Activated naive CD8-positive, alpha-beta T cell treated with anti-CD3 and anti-CD28 coated beads, Interleukin-2, amount 50 U/mL, for 16 hours (primary cell): ENCODE measurements at places on chromosomes 7 and 10.

DNA sequence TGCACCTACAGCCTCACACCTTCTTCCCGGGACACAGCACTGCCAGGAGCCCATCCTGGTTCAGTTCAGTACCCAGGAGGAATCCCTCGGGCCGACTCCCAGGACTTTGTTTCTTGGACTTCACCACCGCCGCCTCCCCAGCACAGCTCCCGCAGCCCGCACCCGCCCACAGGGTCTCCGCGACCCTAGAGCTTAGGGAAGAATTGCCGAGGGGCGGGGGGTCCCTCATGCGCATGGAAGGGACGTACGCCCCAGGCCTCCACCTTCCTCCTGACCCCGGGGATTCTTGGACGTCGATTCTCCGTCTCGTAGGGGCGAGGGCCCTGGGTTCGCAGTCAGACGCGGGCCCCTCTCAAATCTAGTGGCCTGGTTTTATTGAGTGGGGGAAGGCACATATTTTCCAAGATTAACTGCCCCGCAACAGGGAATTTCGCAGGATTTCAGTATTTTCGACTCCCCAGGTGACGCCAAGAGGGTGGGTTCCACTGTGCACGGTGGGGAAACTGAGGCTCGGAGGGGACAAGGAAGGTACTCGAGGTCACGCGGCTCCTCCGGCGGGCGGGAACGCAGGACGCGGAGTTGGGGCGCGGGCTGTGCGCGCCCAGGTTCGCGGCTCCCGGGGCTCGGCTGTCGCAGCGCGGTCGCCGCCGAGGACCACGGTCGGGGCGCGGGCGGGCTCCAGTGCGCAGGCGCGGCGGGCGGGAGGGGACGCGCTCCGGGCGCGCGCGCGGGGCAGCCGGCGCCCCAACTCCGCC is at the start of gene ADCY1:
TSS of gene ADCY1 (plus strand) at position 708 of the 755 bp plus-strand sequence. CDS start 176 bp downstream, outside the sequence.
- no peak for DNase-seq

DNA sequence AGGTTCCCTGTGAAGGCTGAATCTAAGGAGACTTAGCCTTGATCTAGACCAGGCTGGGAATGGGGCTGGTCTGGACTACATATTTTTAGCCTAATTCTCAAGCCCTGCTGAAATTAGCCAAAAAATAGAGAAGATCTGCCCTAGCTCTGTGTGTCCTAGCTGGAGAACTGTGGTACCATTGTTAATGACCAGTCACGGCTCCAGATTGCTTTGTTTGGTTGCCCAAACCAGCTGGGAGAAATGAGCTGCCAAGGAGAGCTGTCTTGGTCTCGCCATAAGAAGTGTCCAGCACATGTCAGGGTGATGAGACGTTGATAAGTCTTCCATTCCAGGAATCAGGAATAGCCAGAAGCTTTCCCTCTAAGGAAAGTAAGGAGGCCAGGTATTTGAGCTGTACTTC is 20.7 kb downstream of the GBX1 start:
- no peak for DNase-seq

GRCh38 chr10:74347522-74347921 is 196.5 kb downstream of the ADK start:
- DNase-seq, result no peak

- no peak for DNase-seq
Observed at GRCh38 chr10:122515022-122515424, 45.5 kb upstream of the DMBT1 start.

- no peak for DNase-seq
Observed at GRCh38 chr7:86914551-86914950, 144.9 kb downstream of the ELAPOR2 start.

- no peak for DNase-seq
Observed at GRCh38 chr7:120964088-120964487, 13.5 kb downstream of the ING3 start.

DNA sequence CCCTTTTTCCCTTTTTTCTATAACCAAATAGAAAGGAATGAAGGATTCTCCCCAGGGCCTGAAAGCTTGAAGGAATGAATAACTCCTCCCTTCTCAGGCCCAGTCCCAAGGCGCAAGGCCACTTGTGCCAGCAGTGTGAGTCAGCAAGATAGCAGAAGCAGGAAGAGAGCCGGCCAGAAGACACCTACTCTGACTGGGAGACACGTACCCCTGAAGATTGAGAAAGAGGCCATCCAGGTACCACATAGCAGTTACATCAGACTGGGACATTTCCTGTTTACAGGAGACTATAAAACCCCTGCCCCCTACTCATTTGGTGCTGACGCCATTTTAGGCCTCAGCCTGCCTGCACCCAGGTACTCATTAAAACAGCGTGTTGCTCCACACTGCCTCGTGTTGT is 65.5 kb downstream of the LRRC17 start:
- DNase-seq, result no peak

DNA sequence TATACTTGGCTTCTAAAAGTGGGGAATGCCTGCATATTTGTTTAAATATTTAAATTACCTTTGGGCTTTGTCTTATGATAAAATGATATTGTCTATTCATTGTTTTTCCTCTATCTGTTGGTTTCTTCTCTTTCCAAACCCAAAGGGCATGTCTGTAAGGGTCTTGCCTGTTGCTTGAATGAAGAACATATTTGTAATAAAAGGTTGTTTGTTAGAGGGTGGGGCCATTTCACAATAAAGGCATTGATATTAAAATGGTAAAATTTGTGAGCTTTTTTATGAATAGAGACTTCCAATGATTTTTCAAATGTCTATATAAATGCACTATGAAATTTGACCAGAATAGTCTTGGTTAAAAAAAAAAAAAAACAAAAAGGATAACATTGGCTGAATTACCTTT is 105.2 kb downstream of the DKK1 start:
- no peak for DNase-seq

GRCh38 chr7:91557789-91558404 is 293.7 kb downstream of the FZD1 start:
- DNase-seq, result no peak

DNA sequence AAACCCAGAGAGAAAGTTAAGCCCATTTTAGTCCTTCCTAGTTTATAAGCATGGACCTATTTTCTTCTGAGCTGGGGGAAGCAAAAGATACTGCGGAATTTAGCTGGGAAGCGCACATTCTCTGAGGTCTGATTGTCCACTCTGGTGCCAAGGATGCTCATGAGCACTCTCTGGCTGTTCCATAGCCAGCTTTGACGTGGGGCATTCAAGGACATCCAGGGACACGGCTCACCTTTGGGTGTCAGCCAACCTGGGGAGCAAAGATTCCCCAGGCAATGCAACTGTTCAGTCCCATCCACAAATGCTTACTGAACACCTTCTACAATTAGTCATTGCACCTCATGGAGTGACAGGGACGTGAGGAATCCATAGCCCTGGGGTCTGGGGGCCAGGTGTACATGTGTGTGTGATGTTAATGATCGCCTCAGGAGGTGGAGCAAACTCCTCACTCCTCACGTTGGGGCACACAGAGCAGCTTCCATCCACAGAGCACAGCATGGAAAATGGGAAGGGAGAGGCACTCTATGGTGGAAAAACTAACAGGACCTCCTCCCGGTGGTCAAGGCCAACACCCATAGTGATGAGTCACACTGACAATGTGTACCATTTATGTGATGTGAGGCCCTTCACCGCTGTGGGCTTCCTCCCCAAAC is 67.5 kb upstream of the IGFBP3 start:
- no peak for DNase-seq

- DNase-seq, result no peak
Observed at GRCh38 chr7:36032361-36032818, 120.7 kb upstream of the EEPD1 start.

- no peak for DNase-seq
Observed at GRCh38 chr10:103706047-103706446, 149.3 kb downstream of the SH3PXD2A start.

DNA sequence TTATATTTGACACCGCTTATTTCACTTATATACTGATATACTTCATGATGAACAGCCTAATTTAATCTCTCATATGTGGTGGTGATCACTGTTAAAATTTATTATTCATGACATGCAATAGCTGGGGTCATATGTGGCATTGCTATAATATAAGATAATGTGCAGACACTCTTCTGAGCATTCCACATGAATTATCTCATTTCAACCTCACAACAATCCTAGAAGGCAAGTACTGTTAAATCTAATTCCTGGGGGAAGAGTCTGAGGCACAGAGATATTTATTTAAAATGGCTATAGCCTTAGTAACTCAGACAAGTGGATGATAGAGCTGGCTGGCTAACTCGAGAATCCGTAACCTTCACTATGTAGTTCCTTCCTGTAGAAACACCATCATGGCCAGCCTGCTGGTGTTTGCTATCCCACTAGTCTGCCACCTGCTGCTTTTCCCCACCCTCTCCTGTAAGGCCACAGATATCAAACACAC is 46.6 kb upstream of the A1CF start:
- DNase-seq, result no peak

- no peak for DNase-seq
Observed at GRCh38 chr7:125641884-125642283, 712.3 kb upstream of the POT1 start.

DNA sequence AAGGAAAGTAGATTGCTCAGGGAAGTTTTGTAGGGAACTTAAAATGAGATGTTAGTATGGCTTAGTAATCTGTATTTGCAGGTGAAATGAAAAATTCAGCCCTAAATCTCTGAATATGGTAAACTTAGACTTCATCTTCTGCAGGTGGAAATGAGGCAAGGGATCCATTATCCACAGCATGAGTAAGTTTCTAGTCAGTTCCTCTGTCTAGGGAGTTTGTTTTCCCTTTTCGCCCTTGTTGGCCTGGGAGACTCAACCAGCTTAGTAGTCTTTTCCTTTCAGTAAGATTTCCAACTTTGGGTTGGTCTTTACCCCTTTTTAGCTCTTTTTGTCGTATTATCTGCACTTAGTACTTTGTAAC is 65.6 kb downstream of the ZEB1 start:
- DNase-seq, result no peak

DNA sequence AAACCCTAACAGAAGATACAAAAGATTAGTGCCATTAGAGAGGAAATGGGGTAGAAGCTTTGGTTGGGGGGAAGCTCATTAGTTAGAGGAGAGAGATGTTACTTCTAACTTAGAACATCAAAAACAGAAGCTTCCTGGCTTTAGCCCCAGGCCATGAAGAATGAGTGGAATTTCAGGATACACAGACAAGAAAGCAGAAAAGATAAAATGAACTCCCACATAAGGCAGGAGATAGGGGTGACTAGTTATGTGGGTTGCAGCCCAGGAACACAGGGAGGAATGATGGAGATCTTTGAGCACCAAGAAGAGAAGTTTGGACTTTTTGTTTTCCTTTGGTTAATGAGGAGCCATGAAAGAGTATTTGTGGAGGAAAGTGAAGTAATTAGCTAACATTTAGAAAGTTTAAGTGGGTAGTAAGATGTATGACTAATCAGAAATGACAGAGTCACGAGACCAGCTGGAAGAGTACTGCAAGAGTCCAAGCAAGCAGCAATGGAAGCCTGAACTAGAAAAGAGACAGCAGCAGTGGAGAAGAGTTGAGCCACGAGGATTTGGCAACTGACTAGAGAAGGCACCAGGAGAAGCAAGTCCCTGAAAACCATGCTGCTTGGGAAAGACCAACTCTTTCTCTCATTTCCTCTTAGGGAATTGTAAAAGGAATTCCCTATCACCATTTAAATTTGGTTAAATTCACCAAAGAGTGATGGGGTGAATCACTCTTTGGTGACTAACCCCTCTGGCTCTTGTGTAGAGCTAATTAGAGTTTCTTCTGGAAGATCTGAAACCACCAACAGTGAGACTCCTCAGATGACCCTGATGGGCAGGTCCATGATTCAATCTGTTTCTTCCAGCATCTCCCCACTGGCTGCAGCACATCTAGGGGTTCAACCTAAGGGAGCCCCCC is 131.9 kb downstream of the KCNMA1 start:
- no peak for DNase-seq

DNA sequence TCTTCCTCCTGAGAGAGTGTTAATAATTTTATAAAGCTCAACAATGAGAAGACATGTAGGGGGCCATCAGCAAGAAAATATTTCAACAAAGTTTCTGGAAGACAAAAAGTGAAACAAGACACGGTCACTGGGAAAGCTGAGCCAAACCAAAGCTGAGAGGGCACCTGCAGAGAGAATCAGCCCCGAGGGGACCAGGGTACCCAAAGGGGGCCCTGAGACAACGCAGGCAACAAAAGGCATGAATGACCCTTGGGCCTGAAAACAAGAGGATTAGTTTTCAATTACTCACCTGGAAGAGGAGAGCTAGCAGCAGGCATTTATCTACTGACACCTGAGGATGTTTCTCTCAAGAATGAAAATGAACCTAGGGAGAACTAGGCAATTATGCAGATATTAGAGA is 461.2 kb upstream of the MGMT start:
- DNase-seq, result no peak

GRCh38 chr10:113788604-113789083 is 37.2 kb downstream of the PLEKHS1 start:
- no peak for DNase-seq

- DNase-seq, result no peak
Observed at GRCh38 chr10:97975598-97975997, 54.8 kb downstream of the CRTAC1 start.

GRCh38 chr10:2834214-2834613 is 233.1 kb upstream of the PFKP start:
- no peak for DNase-seq

DNA sequence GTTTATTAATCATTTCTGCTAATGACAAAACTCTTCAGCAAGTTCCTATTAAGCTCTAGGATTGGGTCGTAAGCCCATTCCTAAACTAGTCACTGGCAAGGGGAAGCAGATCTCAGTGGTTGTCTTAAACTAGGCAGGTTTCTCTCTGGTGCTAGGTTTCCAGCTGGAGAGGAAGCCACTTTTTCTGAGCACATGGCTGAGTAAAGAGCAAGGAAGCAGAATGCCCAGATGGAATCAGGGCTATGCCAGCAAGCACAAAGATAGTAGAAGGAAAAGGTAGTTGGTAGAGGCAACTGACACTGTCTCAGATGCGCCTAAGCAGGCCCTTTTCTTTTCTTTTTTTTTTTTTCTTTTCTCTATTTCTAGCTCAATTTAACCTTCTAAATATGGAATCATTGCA is 224.9 kb downstream of the EXOC4 start:
- no peak for DNase-seq

DNA sequence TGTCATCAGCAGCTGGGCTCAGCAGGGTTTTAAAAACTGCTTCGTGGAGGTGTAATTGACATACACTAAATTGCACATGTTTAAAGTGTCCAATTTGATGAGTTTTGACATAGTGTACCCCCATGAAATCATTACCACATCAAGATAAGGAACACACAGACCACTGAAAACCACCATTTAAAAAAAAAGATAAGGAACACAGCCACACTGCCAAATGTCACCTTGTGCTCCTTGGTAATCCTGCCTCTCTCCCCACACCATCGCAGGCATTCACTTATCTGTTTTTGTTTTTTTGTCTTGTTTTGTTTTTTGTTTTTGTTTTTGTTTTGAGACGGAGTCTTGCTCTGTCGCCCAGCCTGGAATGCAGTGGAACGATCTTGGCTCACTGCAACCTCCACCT is 75.0 kb downstream of the NEURL1 start:
- DNase-seq, result no peak

DNA sequence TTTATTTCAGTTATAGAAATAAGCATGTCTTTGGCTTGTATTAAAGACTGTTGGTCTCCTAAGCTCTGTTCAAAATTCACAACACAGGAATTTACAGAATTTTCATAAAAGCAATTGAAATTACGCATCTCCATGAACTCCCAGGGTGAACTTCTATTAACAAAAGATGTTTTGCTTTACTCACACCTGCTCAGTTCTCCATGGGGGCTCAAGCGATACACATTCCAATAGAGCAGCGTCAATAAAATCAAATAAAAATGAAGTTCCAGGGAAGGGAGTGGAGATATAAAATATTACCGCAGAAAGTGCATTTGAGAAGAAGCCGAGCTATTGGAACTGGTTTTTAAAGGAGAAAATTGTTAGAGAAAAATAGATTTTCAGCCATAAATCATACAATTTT is 41.5 kb upstream of the ZNF438 start:
- DNase-seq, result no peak

GRCh38 chr10:22713853-22714478 is 412 bp downstream of the PIP4K2A start:
- DNase-seq, result no peak
